ENCODE measurements at places on chromosomes 2 and 18.

DNA sequence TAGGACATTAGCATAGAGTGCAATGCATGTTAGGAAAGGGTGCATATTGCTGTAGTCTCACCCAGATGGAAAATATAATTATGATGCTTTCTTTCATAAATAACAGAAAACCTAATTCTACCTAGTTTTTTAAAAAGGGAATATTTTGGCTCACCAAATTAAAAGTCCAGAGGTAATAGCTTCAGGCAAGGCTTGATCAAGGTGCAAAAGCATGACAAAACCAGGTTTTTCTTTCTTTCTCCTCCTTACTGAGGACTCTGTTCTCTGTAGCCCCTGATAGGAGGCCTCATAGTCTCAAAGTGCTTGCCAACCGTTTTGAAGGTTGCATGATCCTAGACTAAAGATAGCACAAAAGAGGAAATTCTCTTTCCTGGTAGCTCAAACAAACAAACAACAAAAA, 349.9 kb downstream of the CTNNA2 start:
- no peak for DNase-seq

DNA sequence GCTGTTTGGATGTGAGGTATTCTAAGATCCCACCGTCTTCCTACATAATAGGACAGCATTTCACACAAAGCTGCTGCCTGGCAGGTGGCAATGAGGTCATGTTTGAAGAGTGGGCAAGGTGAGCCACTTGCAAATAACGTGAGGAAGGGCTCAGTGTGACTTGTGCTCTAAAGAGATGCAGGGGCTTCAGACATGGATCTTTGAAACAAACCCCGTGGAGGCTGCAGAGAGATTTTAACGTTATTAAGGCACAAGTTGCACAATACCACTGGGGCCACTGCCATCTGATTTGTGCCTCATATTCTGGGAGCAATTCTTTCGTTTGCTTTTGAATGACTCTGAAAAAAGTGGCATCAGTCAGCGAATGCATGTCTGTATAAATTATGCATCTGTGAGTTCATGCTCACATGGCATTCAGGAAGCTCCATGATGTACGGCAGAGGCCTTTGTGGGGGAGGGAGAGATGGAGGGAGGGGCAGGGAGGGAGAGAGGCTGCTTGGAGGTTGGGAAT, 362.0 kb downstream of the SOX11 start:
- no peak for DNase-seq

GRCh38 chr2:172226244-172227061, 123.8 kb upstream of the DLX2 start:
- no peak for DNase-seq

DNA sequence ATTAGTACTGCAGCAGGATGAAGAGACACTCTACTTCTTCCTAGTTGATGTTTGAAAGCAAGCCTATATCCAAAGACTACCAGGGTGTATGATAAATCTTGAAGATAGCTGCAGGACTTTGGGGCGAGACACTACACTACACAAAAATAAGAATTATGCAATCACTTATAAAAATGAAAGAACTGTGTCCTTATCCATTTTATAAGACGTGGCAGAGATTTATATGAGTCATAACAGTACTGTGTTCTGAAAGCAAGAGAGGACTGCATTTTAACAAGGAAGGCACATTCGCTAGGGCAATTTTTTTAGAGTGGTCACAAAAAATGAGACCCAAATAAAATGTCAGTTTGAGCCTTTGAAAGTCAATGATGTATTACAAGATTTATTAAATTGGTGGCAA, 617.0 kb upstream of the LINC00305 start:
- no peak for DNase-seq

DNA sequence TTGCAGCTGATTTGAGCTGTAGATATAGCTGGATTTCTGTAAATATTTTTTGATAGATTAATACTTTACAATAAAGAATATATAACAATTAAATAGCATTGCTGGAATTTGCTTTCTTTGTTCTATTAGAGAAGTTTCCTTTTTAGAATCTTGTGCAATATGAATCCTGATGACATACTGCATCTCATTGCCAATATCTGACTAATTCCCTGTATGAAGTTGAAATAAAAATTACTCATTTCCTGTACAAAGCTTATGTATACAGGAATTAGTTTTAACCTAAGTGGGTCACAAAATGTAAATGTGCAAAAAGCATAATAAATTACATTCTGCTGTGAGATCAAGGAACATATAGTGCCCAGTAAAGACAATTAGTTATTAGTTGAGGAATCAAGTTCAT, 72.8 kb upstream of the TMEFF2 start:
- DNase-seq, result no peak

GRCh38 chr18:26434887-26435286, 113.5 kb downstream of the KCTD1 start:
- DNase-seq, result no peak

GRCh38 chr2:105888625-105889024, 143.9 kb downstream of the NCK2 start:
- DNase-seq, result no peak

DNA sequence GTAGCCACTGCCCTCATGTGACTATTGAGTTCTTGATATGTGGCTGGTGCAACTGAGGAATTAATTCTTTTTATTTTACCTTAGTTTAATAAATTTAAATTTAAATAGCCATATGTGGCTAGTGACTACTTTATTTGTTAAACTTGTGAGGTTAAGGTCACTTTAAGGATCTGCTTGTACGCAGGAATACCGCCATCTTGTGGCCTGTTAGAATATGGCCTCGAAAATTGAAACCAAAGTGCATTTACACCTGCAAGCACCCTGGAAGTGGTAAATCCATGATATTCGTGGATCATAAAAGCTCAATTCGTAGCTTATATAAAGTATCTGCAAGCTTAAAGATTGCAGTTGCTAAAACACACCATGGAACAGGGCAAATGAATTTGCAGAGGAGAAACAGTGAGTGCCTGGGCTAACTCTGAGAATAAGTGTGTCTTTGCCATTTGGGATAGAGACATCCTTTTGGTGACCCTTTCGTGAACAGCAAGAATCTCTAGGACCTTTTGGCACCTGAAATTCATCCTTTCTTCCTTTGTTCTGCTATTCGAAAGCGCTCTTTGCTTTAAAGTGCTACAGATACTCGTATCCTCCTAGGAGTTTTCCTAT, 59.9 kb upstream of the REG3A start:
- no peak for DNase-seq

GRCh38 chr2:206978746-206979145, 39.4 kb downstream of the CPO start:
- no peak for DNase-seq

DNA sequence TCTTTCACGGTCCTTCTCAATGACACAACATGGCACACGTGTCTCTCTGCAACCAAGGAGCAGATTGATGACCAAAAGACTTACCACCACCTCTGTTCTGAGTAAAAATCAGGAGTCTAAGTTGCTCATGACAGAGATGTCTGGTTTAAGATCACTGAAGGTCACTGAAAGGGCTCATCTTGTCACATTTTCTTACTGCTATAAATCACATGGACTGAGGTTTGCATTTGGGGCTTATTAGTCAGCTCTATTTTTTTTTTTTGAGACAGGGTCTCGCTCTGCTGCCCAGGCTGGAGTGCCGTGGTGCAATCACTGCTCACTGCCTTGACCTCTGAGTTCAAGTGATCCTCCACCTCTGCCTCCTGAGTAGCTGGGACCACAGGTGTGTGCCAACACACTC, 19.4 kb downstream of the CFLAR start:
- no peak for DNase-seq

- DNase-seq, result no peak
Observed at GRCh38 chr18:25435149-25435782, 83.3 kb upstream of the ZNF521 start.

DNA sequence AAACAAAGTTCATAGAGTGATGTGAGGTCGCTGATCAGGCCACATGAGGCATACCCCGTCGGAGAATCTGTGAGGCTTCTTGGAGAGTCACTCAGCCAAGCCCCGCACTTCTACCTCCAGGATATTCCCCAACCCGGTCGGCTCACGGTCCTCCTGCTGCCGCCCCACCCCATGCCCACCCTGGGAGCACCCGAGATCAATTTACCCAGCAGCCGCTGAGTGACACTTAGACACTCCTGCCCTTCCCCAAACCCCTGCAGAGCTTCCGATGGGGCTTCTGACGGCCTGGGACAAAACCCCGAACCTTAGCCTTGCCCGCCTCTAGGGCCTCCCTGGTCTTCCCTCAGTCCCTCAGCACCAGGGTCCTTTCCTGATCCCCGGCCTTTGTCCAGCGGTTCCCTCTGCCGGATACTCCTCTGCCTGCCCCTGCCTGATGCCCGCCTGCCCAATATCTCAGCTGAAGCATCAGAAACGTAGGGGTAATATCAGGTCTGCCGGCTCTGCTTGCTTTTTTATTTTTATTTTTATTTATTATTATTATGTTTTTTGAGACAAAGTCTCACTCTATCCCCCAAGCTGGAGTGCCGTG, 18.9 kb upstream of the OTOS start:
- no peak for DNase-seq

- no peak for DNase-seq
Observed at GRCh38 chr2:138122891-138123290, 158.6 kb downstream of the HNMT start.

- no peak for DNase-seq
Observed at GRCh38 chr2:123514613-123515207, 510.4 kb upstream of the CNTNAP5 start.

DNA sequence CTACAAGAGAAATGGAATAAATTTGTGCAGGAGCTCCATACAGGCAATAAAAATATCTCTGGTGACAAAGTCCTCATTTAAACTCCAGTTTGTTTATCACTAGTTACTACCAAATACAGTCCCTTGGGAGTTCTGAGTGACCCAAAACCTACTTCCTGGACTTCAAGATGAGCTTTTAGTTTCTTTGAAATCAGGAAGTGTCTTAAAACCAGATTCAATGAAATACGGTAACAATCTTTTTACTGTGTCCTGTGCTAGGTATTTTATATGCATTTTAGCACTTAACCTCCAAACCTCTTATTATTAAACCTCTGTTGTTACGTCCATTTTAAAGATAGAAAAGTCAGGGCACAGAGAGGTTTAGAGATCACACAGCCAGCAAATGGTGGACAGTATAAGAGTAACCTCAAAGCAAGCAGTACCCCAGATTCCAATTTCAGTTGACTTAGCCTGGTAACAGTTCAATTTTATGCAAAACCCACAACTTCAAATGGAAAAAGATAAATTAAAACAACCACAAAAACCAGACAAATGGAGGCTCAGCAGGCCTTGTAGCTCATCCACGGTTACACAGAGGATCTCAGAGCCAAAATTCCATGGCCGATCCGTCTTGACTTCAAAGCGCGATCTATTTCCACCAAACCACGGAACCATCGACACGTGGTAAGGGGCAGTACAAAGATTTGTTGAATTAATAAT, 1.3 kb upstream of the KCMF1 start:
- DNase-seq, result no peak

DNA sequence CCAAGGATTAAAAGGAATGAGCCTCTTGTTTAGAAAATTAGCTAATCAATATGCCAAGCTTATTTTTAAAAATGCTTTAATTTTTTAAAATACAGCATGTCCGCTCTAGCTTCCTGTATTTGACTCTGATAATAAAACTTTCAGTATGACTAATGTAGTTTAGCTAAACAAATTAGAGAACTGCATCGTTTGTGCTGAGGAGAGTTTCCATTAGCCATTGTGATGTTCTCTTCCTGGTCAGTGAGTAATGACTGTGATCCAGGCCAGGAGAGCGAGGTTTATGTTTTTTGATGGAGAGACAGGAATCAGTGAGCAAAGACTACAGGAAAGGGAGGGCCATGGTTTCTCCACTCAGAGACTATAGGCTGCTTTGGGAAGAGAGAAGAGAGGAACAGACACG, 237.2 kb upstream of the ETAA1 start:
- no peak for DNase-seq

DNA sequence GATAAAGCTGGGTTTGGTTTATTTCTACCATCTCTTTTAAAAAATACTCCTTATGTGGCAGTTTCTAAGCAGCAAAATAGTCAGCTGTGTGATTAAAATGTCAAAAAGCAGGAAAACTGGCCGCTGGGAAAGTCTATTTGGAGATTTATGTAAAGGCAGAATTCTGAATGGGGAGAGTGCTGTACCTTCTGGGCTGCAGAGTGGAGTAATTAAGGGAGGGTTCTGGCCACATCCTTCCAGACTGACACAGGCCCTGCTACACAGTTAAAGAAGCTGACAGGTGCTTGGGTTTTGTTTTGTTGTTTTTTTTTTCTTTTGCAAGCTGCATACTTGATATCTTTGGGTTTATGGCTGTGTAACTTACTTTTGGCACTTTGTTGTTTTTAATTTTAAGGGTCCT, 157.2 kb downstream of the WDSUB1 start:
- no peak for DNase-seq

- DNase-seq, result no peak
Observed at GRCh38 chr2:113104054-113104611, 23.3 kb upstream of the IL1RN start.

DNA sequence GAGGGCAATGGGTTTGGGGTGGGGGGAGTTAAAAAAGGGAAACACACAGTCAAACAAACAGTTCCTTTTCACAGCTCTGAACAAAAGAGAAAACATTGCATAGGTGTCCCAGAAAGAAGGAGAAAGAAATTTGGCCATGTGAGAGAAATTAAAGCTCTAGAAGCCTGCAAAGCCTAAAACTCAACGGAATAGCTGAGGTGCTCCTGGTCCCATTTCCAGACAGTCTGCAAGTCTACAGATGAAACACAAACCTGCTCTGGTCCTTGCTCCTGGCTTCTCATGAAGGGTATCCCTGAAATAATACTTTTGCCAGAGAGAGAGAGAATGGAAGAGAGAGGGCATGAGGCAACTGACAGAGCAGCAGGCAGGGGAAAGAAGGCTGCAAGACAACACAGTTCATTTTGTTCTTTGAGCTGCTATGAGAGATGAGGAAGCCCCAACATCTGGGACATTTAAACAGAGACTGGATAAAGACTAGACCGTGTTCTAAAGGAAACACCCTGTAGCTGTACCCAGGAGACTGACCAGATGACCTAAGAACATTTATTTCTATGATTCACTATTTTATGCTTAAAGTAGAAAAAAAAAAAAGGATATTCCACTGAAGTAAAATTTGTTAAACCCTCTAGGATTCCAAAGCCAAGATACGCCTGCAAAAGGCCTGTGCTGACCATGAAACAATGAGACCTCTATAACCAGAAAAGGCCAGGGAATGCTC, 57.3 kb upstream of the CYP26B1 start:
- DNase-seq, result no peak

DNA sequence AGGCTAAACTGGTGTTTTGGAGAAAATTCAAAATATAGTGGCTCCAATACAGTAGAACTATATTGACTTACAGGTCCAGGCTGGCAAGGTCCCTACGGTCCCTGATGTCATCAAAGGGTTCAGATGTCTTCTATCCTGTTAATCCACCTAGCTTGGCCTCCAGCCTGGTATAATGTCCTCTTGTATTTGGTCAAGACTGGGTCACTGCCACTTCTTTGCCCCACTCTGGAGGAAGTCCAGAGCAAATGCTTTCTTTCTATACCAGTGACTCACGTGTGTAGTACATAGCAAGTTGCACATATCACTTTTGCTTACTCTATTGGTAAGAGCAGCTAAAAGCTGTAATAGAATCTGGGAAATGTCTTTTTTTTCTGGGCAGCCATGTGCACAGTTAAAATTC, 80.8 kb downstream of the LCLAT1 start:
- DNase-seq, result no peak

- DNase-seq, result no peak
Observed at GRCh38 chr2:161102770-161103450, 57.3 kb upstream of the TANK start.

GRCh38 chr18:45026162-45026561, 345.5 kb downstream of the SETBP1 start:
- DNase-seq, result no peak

Data from GOT3 (cell line).